ENCODE measurements at places on chromosomes 11 and 22.

GRCh38 chr22:36608987-36609386, 80.0 kb upstream of the EIF3D start:
- no peak for DNase-seq

DNA sequence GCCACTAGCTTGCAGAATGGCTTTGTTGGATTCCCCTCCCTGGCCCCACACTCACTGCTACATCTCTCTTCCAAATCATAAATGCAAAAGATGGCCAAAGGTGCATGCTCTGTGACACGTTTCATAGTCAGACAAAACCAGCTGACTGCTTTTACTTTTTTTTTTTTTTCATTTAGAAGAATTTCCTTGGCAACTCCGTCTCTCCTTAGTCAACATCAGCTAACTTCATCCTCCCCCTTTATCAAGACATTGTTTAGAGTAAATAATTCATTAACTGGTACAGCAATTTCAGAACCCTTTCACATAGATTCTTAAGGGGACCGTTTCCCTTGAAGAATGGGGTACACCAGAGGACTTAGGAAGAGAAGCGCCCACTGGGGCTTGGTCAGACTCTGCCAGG, 16.0 kb downstream of the KCNQ1OT1 start:
- DNase-seq = no peak

GRCh38 chr11:112173152-112173551, 2.2 kb upstream of the BCO2 start:
- DNase-seq = no peak

DNA sequence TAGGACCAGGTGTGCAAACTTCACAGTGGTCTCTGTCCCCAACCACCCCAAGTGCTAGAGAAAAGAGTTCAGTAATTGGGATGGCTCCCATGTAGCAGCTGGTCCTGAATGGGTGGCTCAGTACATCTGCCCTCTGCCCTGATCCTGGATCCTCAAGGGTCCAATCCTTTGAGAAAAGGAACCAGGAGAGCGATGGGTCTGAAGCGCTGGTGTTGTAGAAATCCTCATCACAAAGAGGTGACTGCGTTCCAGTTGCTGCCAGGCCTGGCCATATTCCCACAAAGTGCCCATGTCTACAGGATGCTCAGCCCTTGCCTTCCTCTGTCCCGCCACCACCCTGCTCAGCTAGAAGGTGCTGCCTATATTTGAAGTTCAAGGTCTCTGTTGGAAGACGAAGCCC, 6.2 kb upstream of the C22orf39 start:
- DNase-seq = no peak

DNA sequence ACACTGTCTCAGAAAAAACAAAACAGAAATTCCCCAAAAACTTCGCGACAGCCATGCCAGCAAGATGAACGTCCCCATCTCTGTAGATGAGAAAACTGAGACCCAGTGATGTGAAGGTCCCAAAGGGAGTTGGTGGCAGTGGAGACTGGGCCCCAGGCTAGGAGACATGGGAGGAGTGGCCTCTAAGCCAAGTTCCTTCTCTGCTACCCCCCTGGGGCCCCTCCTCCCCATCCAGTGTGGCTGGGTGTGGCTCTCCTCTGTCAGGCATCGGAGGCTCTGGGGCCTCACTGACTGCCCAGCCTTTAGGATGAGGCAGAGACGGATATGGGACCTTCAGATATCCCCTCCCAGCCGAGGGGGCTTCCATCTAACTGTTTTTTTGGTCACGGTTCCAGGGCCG, 9.8 kb downstream of the RELT start:
- DNase-seq = no peak

DNA sequence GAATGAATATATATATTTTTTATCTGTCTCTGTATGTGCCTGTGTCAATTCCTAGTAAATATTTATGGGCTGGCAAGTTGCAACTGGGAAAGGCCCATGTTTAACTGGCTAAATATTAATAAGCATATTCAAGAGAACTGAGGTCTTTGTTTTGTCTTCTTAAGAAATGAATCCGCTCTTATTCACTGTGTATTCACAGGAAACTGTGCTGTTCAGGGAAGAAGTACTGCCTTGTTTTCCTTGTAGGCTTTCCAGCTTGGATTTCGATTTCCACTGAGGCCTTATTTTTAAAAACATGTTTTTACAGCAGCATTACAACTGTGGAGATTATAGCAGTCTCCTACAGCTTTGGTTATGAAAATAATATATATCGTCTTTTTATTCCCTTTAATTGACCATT, 64.7 kb downstream of the LDLRAD3 start:
- no peak for DNase-seq

DNA sequence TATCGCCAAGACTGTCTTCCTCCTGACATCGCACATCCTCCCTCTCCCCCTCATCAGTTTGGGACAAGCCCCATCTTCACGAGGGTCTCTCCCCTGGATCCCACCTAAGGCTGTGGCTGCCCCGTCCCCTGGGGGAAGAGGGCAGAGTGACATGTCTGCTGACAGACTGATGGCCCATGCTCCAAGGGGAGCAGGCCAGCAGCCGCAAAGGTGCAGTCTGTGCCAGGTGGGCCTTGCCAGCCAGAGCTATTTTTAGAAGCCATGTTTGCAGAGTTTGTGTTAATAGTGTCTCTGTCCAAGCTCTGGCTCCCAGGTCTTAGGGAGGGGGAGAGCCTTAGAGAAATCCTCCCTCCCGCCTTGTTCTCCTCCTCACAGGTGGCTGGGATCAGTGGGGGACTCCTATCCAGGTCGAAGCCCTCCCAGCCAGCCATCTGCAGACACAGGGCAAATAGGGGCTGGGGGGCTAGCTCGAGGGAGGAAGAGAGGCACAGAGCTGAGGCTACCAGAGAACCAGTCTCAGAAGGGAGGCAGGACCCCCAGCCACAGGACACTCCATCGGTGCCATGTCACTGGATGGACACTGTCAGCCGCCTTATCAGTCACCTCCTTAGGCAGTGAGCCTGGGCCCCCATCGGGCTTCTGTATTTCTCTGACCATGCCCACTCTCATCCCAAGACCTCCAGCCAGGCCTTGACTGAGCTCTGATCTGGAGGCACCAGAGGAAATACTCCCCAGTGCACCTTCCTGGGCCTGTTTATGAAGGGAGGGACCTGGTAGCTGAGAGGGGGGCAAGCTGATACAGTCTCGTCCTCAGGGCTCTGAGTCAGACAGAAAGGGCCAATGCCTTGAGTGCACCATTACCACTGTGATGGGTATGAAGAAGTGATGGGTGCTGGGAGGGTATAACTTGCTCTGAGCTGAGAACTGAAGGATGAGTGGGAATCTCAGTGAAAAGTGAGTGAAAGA, 49.3 kb downstream of the CHRDL2 start:
- no peak for DNase-seq

DNA sequence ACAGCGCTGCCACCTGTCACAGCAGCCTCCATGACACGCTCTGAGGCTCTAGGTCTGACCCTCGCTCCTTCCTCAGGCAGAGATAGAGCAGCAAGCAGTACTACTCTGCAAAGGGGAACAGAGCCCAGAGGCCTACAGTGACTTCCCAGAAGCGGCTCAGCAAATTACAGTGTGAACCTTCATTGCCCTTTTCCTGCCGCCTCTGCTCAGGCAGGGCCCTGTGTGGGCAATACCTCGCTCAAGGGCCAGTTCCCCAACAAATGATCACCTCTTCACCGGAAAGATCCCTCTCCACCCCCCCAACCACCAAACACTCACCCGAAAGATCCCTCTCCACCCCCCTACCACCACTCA, 12.3 kb downstream of the KIAA0930 start:
- DNase-seq = no peak

DNA sequence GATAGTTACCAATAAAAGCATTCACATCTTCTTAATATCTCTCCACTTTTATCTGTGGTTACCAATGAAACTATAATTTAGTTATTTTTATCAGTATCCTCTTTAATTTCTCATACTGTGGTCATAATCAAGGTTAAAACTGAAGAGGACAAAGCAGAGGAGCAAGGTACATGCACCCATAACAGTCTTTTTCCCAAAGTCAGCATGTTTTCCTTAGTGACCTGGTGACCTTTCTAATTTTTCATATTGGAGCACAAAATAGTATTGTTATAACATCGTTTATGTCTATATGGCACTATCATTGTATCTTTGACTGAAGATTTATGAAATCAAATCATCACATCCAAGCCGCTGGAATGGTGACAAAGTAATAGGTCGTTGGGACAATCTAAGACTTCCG, 51.5 kb upstream of the CHORDC1 start:
- DNase-seq = no peak

DNA sequence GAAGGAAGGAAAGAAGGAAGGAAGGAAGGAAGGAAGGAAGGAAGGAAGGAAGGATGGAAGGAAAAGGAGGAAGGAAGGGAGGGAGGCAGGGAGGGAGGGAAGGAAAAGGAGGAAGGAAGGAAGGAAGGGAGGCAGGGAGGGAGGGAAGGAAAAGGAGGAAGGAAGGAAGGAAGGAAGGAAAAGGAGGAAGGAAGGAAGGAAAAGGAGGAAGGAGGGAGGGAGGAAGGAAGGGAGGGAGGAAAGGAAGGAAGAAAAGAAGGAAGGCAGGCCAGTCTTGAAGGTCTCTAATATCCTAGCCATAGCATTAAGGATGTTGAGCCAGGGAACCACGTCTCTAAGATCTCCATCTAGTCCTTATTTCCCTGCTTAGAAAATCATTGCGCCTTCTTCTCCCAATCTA, 78.8 kb downstream of the TMPRSS5 start:
- no peak for DNase-seq

DNA sequence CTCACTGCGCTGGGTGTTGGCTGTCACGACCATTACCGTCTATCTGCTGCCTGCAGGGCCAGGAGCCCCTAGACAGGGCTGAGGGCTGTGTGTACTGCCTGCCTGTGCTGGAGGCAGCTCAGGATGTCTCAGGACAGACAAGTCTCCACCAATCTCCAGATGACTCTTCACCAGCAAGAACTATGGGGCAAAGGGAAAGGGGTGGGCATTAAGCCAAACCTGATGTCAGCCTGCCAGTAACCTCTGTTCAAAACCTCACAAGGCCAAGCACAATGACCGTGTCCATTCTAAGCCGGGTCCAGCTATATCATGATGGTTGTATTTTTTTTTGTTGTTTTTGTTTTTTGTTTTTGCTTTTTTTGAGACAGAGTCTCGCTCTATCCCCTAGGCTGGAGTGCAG, 31.6 kb downstream of the MAFF start:
- no peak for DNase-seq

GRCh38 chr11:33868647-33869461, 23.0 kb downstream of the LMO2 start:
- DNase-seq = no peak

- DNase-seq = no peak
Measured at GRCh38 chr22:28594797-28595462, 84.7 kb downstream of the TTC28 start.

GRCh38 chr22:20116376-20116950, 559 bp downstream of the RANBP1 start:
- DNase-seq = no peak

DNA sequence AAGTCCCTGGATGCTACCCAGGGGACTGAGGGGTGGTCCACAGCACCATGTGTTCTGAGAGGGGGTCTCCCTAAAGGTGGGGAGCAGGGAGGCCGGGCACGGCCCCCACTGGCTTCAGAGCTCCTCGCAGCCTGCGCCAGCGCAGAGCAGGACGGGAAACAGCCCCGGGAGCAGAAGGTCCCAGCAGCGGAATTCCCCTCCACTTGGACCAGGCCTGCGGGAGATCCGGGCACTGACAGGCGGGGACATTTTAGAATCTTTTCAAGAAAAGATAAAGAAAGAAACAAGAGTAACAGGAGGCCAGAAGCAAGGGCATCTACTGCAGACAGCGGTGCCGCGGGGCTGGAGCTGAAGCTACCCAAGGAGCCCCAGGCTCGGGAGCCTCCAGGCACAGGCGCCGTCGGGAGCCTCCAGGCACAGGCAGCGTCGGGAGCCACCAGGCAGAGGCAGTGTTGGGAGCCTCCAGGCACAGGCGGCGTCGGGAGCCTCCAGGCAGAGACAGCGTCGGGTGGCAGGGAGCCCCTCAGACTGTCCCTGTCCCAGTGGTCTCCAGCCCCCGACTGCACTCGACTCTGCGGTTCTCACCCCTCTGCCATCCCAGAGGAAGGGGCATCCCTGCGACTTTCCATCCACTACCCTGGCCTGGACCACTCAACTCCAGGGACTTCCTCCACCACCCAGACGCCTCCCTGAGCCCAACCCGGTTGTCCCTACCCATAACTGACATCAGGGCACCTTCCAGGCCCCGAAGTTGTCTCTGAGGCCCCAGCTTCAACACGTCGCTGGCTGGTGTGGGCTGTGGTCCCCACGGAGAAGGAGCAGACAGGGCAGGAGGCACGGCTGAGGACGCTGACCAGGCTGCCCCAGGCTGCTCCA, 211.1 kb downstream of the BRD1 start:
- no peak for DNase-seq

DNA sequence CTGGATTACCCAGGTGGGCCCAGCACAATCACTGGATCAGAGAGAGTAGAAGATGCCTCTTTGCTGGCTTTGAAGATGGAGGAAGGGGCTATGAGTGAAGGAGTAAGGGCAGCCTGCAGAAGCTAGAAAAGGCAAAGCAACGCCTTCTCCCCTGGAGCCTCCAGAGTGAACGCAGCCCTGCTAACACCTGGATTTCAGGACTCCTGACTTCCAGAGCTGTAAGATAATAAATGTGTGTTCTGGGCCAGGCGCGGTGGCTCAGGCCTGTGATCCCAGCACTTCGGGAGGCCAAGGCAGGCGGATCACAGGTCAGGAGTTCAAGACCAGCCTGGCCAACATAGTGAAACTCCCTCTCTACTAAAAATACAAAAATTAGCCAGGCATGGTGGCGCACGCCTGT, 102.4 kb downstream of the MORC2 start:
- DNase-seq = no peak

DNA sequence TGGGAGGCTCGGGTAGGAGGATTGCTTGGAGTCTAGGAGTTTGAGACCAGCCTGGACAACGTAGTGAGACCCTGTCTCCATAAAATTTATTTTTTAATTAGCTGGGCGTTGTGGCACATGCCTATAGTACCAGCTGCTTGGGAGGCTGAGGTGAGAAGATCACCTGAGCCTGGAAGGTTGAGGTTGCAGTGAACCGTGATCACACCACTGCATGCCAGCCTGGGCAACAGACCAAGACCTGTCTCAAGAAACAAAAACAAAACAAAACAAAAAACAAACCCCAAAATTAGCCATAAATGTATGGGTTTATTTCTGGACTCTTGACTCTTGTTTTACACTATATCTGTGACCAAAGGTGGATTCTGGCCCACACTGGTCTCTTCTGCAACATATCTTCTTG, 41.6 kb downstream of the EIF3F start:
- DNase-seq = no peak

- no peak for DNase-seq
Measured at GRCh38 chr22:46362203-46362933, 26.9 kb downstream of the TRMU start.

GRCh38 chr11:58075781-58076180, 45.0 kb downstream of the OR6Q1 start:
- DNase-seq = no peak

GRCh38 chr22:19046719-19047609, 75.2 kb downstream of the DGCR2 start:
- no peak for DNase-seq
